ENCODE measurements at places on chromosomes 11 and 22.

DNA sequence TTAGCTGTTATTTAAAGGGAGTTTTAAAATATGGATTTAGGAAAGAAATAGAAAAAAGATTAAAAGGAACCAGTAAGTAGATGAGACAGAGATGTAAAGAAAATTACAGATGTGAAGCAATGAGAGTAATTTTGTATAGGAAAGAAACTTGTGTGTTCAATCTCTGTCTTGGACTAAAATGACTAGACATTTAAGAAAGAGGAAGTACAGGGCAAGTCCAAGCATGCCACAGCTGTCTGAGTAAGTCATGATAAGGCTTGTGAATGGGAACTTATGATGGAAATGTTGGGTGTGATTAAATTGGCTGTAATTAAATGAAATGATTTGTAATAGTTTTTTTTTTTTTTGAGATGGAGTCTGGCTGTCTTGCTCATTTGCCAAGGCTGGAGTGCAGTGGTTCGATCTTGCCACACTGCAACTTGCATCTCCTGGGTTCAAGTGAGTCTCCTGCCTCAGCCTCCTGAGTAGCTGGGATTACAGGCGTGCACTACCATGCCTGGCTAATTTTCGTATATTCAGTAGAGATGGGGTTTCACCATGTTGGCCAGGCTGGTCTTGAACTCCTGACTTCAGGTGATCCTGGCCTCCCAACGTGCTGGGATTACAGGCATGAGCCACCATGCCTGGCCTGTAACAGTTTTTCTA, 5.9 kb upstream of the ACY3 start:
- no peak for DNase-seq

- DNase-seq: peak; percentile 55
Measured at GRCh38 chr22:46043816-46044620, 67.1 kb upstream of the WNT7B start.

DNA sequence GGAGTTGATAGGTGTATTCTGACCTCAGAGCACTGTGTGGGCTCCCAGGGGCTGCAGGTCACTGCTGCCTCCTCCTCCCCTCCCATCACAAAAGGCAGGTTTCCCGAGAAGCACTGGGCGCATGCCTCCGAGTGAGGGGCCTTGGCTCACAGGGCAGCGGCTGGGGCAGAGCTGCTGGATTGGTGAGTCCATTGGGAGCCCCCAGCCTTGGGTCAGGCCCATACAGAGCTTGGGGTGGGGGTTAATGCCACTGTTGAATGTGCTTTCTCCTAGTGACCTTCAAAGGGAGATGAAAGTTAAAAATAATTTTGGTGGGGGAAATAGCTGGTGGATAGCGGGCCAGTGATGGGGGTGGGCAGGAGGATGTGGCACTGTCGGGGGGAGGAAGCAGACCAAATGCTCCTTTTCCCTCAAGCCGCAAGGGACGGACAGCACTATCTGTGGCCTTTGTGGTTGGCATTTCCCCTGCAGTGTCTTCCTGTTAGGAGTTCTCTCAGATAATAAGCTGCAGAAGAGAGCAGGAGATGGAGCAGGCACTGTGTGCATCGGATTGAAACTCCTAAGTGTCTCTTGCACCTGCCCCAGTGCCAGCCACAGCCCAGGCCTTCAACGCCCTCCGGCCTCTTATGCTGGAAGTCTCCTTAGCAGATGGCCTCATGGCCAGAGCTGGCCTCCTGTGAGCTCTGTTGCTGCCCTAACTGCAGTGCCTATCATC, 3.2 kb downstream of the TUBA8 start:
- no peak for DNase-seq

DNA sequence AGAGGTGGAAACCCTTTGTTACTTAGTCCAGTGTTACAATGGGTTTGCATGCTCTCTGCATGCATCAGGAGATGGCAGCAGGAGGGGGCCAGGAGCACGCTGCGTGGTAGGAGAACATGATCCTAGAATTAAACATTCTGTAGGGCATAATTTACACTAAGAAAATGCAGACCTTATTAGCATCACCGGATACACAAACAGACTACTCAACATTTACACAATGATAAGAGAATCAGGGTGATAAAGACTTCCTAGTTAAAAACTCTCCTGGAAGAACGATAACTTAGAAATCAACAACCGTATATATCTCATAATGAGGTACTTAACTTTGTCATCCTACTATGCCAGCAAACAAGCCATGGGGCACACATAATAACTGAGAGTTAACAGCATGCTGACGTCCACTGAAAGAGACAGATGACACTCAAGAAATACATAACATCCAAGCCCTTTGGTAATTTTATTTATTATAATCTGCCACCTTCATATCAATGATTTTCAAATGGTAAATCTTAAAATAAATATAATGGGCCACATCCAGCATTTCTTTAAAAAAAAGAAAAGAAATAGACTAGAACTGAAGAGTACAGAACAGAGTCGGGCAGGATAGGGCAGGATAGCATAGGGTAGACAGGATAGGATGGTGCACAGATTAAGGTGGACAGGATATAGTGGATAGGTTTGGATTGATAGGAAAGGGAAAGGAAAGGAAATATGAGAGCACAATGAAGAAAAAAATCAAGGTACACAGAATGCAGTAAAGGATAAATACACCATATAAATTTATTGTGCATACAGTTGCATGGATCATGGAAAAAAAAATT, 27.5 kb downstream of the CADM1 start:
- no peak for DNase-seq

- no peak for DNase-seq
Measured at GRCh38 chr11:70099578-70100279, 21.6 kb downstream of the ANO1 start.

- no peak for DNase-seq
Measured at GRCh38 chr11:62559204-62559603, 12.6 kb upstream of the AHNAK start.

DNA sequence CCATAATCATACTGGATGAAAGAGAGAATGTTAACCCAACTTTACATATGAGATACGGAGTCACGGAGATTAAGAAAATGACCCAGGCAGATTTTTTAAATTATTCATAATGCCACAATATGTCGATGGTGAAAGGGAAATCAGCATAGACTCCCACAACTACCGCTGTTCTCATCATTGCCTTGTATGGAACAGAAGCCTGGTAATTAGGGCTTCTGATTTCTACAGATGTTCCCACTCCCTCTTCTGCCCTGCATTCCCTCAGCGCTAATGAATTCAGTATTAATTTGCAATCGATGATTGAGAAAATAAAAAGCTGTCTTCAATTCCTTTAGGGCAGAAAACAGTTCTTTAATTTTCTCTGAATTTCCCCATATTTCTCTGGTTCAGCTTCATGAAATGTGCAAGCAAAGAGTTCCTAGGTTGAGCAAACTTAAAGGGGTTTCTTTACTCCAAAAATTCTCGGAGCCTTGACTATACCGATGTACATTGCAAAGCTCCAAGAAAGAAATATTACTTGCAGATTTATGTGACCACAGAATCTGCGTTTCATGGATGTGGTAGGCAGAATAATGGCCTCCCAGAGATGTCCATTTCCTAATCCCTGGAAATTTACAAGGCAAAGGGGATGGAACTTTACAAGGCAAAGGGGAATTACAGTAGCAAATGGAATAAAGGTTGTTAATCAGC, 134.9 kb upstream of the ZC3H12C start:
- DNase-seq: no peak

DNA sequence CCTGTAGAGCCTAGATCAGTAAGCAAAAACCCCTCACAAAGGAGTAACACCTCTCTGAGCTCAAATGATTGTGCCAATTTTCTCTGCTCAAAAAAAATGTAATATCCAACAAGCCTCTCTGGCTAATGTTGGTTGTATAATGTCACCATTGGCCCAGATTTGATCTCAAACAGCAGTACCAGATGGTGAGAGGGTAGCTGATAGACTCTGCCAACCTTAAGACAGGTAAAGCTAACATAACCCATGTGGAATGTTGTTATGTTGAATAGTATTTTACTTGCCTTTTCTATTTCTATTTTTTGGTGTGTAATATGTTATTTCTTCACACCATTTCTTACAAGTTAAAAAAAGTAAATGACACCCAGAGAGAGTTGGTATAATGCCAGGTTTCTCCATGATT, 166.7 kb upstream of the GUCY1A2 start:
- DNase-seq: no peak

DNA sequence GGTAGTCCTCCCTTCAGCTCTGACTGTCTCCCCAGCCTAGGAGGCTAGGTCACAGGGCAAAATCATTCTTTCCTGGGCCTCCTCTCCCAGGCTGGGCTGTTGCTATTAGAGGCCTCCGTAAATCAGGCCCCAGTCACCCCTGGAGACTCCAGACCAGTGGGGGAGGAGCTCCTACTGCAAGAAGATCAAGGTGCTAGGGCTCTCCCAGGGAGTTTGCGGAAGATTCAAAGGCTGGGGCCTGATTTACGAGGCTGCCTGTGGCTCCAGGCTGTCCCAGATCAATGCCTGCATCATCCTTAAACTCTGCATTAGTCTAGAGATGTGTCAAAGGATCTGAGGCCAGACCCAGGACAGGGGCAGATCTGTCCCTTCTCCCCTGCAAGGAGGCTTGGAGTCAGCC, 346.2 kb downstream of the TENM4 start:
- no peak for DNase-seq

DNA sequence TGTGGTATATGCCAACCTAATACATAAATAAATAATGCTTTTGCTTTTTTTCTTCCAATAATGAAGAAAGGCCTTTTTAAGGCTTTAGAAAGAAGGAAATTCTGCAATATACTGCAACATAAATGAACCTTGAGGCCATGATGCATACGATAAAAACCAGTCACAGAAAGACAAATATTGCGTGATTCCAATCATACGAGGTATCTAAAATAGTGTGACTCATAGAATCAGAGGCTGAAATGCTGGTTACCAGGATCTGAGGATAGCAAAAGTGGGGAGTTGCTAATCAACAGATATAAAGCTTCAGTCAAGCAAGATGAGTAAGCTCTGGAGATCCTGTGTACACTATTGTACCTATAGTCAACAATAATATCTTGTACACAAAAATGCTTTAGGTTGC, 24.2 kb downstream of the MS4A6A start:
- DNase-seq: no peak

GRCh38 chr11:14881576-14882193, 10.3 kb downstream of the CYP2R1 start:
- DNase-seq: no peak

GRCh38 chr11:110026858-110027626, 66.2 kb upstream of the ZC3H12C start:
- no peak for DNase-seq

DNA sequence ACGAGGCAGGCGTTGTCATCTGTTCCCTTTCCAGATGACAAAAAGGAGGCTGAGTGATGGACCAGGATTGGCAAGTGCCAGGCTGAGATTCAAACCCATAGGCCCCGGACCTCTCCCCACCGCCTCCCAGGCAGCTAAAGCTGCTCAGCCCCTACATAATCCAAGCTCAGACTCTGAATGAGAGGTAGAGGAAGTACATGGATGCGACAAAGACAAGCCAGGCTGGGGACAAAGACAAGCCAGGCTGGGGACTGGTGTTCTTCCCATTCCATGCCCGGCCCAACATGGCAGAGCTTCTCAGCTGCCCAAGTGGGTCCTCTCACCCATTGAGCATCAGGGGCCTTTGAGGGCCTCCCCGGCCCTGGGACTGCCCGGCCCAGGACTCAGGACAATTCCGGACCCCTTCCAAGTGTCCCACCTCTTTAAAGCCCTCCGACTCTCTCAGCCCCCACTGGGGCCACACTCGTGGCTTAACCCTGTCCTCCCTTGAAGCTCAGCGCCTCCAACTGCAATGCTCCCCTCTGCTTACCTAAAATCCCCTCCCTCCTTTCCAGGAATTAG, 4.8 kb downstream of the MFNG start:
- DNase-seq: no peak

DNA sequence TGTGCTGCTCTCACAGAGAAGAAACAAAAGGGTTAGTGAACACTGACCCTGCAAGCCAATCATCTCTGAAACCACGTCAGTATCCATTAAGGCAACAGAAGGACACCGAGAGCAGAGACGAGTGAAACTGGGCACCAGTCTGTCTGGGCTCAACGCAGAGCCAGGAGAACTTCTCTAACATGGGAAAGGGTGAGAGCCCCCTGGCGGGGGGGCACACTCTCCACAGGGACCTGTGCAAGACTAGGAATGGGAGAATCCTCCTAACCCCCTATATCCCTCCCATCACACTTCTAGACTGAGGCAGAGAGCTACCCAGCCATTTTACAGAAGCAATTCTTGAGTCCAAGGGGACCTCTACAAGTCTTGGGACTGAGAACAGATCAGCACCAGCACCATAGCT, 285.8 kb downstream of the SOX6 start:
- DNase-seq: no peak

GRCh38 chr11:38543986-38544385, 1946.0 kb upstream of the RAG2 start:
- DNase-seq: no peak

DNA sequence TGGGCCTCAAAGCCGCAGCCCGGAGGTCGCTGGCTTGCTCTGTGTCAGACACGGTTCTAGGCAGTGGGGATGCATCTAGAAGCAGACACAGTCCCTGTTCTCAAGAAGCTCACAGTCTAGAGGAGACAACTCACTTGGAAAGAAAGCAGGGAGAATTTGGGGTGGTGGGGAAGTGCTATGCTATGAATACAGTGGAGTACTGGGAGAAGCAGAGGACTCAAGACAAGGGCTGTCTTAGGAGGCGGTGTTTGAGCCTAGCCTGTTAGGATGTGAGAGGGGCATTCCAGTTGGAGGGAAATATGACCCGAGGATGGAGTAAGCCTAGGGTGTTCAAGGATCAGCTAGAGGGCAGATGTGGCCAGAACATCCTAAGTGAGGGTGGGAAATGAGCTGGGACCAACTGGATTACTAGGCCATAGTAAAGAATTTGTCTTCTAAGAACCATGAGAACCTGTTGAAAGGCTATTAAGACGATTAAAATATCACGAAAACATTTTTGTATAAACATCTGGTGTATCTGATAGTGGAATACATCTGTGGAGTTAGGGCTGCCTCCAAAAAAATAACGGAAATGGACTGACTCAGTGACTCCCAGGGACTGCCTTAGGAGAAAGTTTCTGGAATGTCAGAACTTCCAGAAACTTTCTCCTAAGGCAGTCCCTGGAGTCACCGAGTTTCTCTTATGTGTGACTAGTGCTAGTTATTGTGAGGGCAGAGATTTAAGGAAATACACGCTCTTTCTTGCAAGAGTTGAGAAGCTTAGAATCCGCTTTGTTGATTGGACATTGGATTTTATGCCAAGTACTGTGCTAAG, 1.1 kb upstream of the PITPNB start:
- no peak for DNase-seq

- no peak for DNase-seq
Measured at GRCh38 chr22:50221410-50222300, 20.8 kb downstream of the SELENOO start.
